ENCODE measurements at places on chromosomes 2 and 18. TPM values are rescaled to one million over a fixed set of nuclear protein-coding genes. Genes with fewer than 3 reads are reported as not detected.

DNA sequence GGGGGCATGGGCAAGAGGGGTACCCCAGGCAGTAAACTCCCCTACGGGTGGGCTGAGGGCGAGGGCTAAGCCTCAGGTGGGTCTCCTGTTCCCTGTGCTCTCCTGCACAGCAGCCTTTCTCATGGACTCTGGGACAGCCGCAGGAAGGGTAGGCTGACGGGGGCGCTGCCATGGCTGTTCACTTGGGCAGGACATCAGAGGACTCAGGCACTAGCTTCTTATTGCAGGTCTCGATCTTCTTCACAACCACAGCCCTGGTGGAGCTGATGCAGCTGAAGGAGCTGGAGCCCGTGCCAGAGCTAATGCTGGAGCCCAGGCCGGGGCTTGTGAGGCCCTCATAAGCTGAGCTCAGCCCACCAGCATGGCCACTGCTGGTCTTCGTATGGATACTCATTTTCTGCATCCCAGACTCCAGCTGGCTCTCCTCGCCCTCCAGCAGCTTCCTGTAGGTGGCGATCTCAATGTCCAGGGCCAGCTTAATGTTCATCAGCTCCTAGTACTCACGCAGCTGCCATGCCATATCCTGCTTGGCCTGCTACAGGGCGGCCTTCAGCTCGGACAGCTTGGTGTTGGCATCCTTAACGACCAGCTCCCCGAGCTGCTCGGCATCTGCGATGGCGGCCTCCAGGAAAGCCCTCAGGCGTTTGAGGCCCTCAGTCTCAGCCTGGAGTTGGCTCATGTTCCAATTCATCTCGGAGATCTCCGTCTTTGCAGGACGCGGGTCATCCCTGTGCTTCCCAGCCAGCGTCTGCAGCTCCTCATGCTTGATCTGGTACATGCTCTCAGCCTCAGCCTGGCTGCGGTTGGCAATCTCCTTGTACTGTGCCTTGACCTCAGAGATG lies 359.8 kb upstream of the SETBP1 start:
- H3K4me3 ChIP-seq = no peak overlapping the region
- no peaks in the 10 kb centered on the region for H3K36me3 ChIP-seq
- H3K27ac ChIP-seq = no peak overlapping the region
- H3K4me1 ChIP-seq = no peaks in the 10 kb centered on the region

DNA sequence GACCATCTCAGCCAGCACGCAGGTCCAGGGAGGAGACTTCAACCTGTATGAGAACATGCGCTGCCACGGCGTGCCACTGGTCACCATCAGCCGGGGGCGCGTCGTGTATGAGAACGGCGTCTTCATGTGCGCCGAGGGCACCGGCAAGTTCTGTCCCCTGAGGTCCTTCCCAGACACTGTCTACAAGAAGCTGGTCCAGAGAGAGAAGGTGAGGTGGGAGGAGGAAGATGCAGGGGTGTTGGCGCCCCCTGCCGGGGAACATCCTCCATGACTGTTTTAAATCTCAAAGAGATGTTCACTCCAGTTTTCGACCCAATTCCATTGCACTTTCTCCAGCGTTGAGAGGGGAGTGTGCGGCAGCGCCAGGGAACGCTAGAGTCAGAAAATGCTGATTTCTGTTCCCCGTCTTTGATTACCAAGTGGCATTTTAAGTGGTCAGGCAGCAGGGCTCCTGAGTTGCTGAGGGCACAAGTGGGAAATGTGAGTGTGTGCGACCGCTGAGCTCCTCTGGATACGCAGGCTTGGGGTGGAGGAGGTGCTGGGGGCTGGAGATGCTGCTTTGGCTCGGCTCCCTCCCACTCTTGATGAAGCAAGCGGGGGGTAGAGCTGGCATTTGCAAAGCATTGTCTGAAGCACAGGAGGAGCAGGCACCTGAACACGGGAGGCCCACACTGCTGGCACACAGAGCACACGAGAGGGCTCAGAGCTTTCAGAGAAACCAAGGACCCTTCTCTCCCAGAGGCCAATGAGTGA lies 27.7 kb upstream of the MAPRE3 start:
- H3K36me3 ChIP-seq = no peaks in the 10 kb centered on the region
- no peak overlapping the region for H3K4me3 ChIP-seq
- no peak for DNase-seq
- H3K27me3 ChIP-seq = no peaks in the 10 kb centered on the region
- no peak overlapping the region for H3K27ac ChIP-seq
- H3K4me1 ChIP-seq = peaks cover 4% of the 10 kb centered on the region

GRCh38 chr2:64359171-64359891 lies 94.6 kb upstream of the LGALSL start:
- H3K4me3 ChIP-seq = peak overlapping the region; percentile 5
- peak overlapping the region; percentile 84 for H3K27ac ChIP-seq
- H3K4me1 ChIP-seq = peaks cover 37% of the 10 kb centered on the region
- no peaks in the 10 kb centered on the region for H3K27me3 ChIP-seq

DNA sequence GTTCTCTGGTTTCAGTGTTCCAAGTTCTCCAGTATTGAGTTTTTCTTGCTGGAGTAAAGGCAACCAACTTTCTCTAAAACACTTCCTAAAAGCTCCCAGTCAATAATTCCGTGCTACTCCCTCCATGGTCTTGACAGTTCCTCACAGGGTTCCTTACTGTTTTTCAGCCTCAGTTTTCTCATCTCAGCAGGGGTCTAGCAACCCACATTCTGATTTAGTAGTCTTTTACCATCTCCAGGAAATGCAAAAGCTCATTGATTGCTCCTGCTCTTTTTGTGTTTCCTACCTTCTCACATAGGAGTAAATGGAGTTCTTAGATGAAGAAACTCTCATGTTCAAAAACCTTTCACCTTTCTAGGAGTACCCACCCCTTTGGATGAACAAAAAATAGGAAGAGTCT lies 978.8 kb upstream of the POU3F3 start:
- DNase-seq = no peak
- H3K36me3 ChIP-seq = no peaks in the 10 kb centered on the region
- no peaks in the 10 kb centered on the region for H3K4me1 ChIP-seq
- H3K4me3 ChIP-seq = no peak overlapping the region
- H3K27ac ChIP-seq = no peak overlapping the region

- no peaks in the 10 kb centered on the region for H3K27me3 ChIP-seq
- H3K4me1 ChIP-seq = no peaks in the 10 kb centered on the region
- H3K27ac ChIP-seq = no peak overlapping the region
- DNase-seq = no peak
Measured at GRCh38 chr2:144607099-144607498, 87.2 kb upstream of the ZEB2 start.

DNA sequence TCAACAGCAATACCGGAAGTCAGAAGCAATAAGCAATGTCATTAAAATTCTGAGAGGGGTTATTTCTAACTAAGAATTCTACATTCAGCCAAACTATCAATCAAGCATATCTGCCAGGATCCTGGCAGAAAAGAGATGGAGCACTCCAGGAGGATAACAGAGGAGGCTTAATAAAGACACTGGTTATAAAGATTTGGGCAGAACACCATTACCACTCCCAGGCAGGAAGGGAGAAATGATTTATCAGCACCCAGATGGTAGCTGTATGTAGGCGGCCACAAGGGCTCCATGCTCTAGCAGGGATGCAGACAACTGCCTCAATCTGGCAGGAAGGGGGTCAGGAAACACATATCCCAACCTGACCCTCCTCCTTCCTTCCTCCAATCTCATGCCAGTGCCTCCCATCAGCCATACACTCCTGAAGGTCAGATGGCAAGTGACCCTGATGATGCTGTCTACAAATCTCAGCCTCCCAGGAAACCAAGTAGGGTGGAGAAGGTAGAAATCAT lies 20.5 kb upstream of the TNFAIP6 start:
- H3K27ac ChIP-seq = no peak overlapping the region
- no peak for DNase-seq
- no peak overlapping the region for H3K4me3 ChIP-seq
- H3K27me3 ChIP-seq = no peaks in the 10 kb centered on the region
- no peaks in the 10 kb centered on the region for H3K4me1 ChIP-seq

- peaks cover 20% of the 10 kb centered on the region for H3K4me1 ChIP-seq
- no peak for DNase-seq
- H3K27ac ChIP-seq = peak overlapping the region; percentile 65
- no peak overlapping the region for H3K4me3 ChIP-seq
- H3K36me3 ChIP-seq = no peaks in the 10 kb centered on the region
- H3K27me3 ChIP-seq = no peaks in the 10 kb centered on the region
Measured at GRCh38 chr2:48508461-48509124, 21.4 kb upstream of the STON1 start.

- no peak for DNase-seq
- H3K27ac ChIP-seq = peak overlapping the region; percentile 44
- no peaks in the 10 kb centered on the region for H3K36me3 ChIP-seq
- no peaks in the 10 kb centered on the region for H3K27me3 ChIP-seq
- H3K4me1 ChIP-seq = peaks cover 13% of the 10 kb centered on the region
Measured at GRCh38 chr2:146985753-146986152, 859.1 kb upstream of the ACVR2A start.

DNA sequence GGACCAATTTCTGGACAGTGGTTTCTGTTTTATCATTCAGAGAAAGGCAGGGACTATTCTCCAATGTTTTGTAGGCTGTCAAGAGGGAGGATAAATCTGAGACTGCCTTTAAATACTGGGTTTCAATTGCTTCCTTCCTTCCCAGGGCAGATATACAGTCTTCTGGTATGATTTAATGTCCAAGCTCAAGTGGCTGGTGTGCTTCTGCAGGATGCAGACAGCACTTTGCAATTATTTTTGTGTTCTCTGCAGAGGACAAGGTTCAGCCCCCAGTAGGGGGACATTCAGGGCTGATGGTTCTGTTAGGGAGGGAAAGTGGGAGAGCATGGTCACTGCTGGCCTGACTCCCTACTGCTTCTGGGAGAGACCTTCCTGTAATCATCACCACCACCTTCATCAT lies 4.6 kb upstream of the BOD1L2 start:
- H3K36me3 ChIP-seq = no peaks in the 10 kb centered on the region
- no peak for DNase-seq
- H3K4me3 ChIP-seq = no peak overlapping the region
- H3K27me3 ChIP-seq = no peaks in the 10 kb centered on the region
- no peaks in the 10 kb centered on the region for H3K4me1 ChIP-seq

DNA sequence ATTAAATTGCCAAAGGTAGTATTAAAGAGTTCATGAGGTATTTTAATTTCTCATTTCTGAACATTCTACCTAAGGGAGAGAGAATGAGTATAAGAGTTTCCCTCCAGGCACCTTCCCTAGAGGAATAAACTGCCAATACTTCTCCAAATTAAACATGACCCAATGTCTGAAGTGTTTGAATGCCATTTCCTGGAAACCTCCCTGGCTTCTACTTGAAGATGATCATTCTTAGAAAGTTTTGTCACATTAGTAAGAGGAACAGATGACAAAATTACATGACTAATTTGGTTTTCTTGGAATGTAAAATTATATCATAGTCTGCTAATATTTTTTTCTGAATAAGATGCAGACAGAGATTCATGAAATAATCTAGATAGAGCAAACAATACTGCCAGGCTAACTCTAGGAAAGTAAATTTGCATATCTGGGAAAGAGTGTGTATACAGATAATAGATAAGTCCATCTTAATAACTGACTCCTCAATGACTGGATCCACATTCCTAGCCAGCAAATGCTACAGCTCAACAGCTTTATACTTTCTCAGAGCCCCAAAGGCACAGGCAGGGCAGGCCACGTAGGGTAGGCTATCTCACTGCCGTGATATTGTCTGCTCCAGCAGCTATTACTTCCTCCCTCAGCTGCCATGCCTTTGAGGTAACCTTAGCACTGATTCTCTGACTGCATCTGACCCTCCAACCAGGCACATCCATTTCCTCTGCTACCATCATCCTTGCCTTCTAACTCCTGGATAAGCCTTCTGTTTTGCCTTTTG lies 630.8 kb upstream of the PIK3C3 start:
- peaks cover 46% of the 10 kb centered on the region for H3K4me1 ChIP-seq
- no peak for DNase-seq
- H3K27ac ChIP-seq = peak overlapping the region; percentile 55
- no peaks in the 10 kb centered on the region for H3K36me3 ChIP-seq
- H3K4me3 ChIP-seq = no peak overlapping the region

DNA sequence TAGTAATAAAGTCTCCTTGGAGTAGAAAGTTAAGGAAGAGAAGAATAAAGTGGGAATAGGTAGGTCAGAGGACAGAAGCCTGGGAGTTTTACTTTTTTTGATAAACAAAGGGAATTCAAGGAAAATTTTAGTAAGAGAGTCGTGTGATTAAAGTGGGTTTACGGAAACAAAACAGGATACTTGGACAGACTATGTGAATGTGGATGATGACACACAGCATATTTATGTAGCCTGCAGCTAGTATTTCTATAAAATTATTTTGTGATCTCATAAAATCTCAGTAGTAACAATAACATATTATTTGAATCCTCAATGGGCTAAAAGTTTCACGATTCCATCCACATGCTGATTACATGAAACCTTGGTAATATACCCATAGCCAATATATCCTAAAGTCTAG lies 450.7 kb upstream of the PIK3C3 start:
- H3K4me3 ChIP-seq = no peak overlapping the region
- no peaks in the 10 kb centered on the region for H3K27me3 ChIP-seq
- H3K36me3 ChIP-seq = no peaks in the 10 kb centered on the region
- H3K27ac ChIP-seq = no peak overlapping the region
- no peak for DNase-seq

- H3K4me1 ChIP-seq = peaks cover 23% of the 10 kb centered on the region
- H3K4me3 ChIP-seq = no peak overlapping the region
- H3K27me3 ChIP-seq = no peaks in the 10 kb centered on the region
- no peaks in the 10 kb centered on the region for H3K36me3 ChIP-seq
- peak overlapping the region; percentile 84 for H3K27ac ChIP-seq
Measured at GRCh38 chr2:1730015-1730927, 14.0 kb downstream of the PXDN start.

DNA sequence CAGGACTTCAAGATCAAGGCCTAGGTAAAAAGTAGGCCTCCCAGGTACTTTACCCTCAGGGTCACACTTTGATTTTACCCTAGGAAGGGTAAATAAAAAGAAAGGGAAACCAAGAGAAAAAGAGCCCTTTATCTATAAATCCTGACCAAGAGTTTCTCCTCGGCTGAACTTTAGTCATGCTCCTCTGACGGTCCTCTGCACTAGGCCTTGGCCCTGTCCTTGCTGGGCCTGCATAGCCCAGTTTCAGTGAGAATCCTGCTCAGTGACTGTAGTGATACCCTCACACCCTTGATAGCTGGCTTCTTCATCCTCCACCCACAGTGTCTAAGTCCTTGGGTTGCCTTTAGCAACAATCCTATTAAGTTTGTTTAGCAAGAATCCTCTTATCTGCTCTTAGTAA lies 20.5 kb upstream of the ITSN2 start:
- H3K4me3 ChIP-seq = no peak overlapping the region
- peaks cover 7% of the 10 kb centered on the region for H3K4me1 ChIP-seq
- no peaks in the 10 kb centered on the region for H3K27me3 ChIP-seq
- no peak overlapping the region for H3K27ac ChIP-seq
- H3K36me3 ChIP-seq = no peaks in the 10 kb centered on the region

Gene ACKR3
- 25.8 TPM for total RNA-seq

Gene KCNG2
- 0.19 TPM for total RNA-seq

Gene TPRKB
- 49.8 TPM for total RNA-seq

Gene OTOS
- total RNA-seq = not detected

Gene GPR17
- total RNA-seq = not detected

Gene QPCT
- 2.1 TPM for total RNA-seq

Gene FAP
- total RNA-seq = 3.0 TPM

Gene CELF4
- total RNA-seq = not detected

Gene TMEM198
- 0.76 TPM for total RNA-seq

Gene SAG
- total RNA-seq = not detected
